RKO (cell line): ENCODE measurements at places on chromosomes 1 and 21.

- DNase-seq = no peak
Measured at GRCh38 chr1:114341856-114342255, 169.1 kb downstream of the TRIM33 start.

DNA sequence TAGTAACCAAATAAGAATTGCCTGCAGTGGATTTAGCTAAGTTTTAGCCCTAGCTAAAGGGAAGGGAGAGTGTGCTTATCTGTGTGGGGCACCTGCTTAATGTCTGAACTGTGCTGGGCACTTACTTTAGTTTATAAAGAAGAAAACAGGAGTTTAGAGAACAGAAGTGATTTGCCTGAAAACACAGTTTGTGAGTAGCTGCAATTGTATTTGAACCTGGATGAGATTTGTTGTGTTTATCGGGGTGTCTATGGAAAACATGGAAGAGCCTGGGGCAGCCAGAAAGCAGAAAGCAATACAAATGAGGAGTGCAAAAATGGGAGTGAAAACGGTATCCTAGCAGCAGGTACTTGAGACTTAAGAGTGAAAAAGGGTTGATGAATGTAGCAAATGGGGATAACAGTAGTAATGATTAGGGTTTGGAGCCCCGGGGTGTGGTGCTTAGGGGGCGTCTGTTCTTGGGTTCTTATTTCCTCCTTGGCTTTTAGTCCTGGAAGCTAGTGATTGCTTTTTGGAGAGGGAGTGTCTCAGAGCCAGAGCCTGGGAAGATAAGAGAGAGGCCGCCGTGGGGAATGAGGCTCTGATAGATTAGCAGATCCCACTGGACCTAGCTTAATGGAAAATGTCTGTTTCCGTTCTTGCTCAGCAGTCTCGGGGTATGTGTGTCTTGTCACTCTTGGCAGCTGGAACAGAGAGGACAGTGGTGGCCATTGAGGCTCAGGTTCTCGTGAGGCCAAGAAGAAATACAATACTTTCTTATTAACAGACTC is 5.6 kb downstream of the PRCC start:
- DNase-seq = no peak

DNA sequence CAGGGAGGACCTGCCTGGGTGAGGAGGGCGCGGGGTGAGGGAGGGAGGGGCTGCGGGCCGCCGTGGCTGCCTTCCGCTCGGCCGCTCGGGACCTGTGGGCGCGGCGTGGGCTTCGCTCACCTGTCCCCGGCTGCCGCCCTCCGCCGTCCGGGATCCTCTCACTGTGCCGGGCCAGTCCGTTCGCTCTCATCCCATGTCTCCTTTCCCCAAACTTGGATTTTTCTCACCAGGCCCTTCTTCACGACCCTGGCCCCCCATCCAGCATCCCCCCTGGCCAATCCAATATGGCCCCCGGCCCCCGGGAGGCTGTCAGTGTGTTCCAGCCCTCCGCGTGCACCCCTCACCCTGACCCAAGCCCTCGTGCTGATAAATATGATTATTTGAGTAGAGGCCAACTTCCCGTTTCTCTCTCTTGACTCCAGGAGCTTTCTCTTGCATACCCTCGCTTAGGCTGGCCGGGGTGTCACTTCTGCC is 362 bp downstream of the ZBTB48 start:
- no peak for DNase-seq

DNA sequence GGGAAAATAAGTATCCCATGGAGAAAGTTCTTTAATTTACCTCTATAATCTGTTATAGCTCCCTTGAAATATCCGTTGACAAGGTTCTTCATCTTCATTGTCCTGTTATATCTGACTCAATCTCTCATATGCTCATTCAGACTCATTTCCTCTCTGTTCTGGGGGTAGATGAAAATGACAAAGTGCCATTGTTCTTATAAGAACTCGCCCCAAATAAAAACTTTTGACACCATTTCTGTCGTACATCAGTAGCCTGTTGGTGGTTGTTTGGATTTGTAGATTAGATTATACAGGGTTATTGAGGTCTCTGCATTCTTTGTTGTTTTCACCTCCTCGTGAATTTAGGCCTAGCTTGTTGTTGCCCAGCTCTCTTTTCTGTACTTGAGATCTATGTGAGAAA is 55.2 kb upstream of the IPO9 start:
- DNase-seq = no peak

- no peak for DNase-seq
Measured at GRCh38 chr1:18088077-18088594, 19.5 kb upstream of the IGSF21 start.

- DNase-seq = no peak
Measured at GRCh38 chr1:40745176-40745575, 38.4 kb upstream of the KCNQ4 start.

GRCh38 chr1:170657275-170657853 is 6.6 kb upstream of the PRRX1 start:
- no peak for DNase-seq

- DNase-seq = no peak
Measured at GRCh38 chr1:226638608-226639007, 90.0 kb downstream of the STUM start.
